Hematopoietic multipotent progenitor cell treated with erythropoietin and hydrocortisone succinate and interleukin-3 and kit ligand, for 17 days (in vitro differentiated cells): ENCODE measurements at places on chromosomes 5 and 9.

DNA sequence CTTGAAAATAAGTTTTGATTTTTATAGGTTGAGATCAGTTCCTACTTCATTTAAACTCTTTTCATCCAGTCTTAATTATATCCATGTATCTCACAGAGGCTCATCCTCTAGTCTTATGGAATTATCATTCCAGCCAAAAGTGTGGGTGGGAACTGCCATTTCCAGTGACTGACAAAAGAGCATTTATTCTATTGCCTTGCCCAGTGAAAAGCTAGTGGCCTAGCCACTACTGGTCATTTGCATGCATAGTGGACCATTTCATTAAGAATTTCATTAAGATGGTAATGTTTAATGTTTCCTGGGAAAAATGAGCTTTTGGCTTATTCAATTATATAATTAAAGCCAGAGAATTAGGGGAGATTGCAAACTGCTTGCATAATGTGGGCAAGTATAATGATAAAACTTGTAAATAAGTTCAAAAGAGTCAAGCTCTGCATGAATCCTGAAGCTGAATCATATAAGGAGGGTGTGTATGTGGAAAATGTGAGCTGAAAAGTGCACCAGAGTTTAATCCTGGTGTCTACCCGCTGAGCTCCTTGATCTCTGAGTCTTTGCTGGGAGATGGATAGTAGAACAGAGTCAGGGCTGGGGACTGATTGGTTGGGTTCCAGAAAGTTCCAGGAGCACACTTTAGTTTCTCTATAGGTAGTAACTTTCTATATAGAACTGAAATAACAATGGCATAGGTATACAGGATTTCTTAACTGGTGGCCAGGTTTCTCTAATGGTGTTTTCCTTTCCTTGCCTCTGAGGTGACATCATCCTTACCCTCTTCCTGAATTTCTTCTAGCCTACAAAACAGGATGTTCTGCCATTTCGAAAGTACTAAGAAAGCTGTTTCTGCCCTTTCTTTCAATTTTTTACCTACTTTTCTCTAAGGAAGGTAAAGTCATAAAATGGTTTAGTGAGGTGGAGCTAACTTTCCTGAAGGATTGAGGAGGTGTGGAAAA is 78.5 kb downstream of the KIF4B start:
- no peak for DNase-seq

GRCh38 chr9:95923794-95924193 is 48.3 kb downstream of the ERCC6L2 start:
- no peak for DNase-seq

DNA sequence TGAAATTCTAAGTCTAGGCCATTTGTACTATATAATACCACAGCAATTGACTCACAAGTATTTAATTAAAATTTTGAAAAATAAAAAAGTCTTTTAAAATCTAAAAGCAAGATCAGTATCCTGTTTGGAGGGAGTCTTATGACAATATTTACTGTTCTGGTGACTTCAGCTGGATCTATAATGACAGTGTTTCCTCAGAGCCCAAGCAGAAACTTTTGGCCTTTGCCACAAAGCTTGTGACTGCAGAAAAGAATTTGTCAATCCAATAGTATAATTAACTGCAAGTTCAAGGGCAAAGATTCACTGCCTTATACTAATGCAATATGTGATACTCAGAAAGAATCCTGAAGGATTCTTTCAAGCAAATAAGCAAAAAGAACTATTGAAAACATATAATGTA is 49.6 kb upstream of the RAPGEF6 start:
- DNase-seq: no peak

GRCh38 chr5:55969956-55970355 is 24.8 kb downstream of the IL6ST start:
- no peak for DNase-seq

- no peak for DNase-seq
These were observed 115.7 kb upstream of the S1PR3 start for GRCh38 chr9:88875400-88876120.
